Osteoblast (primary cell): ENCODE measurements at places on chromosomes 11 and 22. TPM values are rescaled to one million over a fixed set of nuclear protein-coding genes. Genes with fewer than 3 reads are reported as not detected.

GRCh38 chr11:10567446-10567845 lies 1.0 kb downstream of the LYVE1 start:
- no peak for DNase-seq

DNA sequence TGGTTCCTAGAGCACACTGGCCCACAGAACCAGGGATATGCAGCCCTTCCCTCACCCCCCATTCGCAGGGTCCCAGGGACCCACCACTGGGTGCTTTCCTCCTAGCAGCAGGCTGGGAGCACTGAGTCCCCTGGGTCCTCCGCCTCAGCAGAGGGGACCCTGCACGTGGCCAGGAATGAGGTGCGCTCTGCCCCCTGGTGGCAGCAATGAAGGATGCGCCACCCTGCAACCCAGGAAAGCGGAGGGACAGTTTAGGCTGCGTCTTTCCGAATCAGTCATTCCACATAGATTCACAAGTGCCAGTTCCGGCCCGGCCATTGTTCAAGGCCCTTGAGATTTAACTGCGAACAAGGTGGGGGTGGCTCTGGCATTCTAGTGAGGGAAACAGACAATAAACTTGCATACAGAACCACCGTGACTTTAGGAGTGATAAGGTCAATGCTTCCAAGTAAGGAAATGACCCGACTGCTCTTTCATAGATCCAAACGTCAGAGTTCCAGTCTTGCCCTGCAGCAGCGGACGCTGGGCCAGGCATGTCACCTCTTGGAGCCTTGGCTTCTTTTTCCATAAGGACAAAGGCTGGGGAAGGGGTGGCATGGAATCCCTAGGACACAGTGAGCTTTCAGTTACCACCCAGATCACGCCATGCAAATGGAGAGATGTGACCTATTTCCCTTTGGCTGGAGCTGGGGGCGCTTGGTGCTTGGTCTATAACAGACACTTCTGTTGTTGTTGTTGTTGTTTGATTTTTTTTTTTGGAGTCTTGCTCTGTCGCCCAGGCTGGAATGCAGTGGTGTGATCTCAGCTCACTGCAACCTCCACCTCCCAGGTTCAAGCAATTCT lies 7.7 kb downstream of the RIN1 start:
- DNase-seq: peak; percentile 97

GRCh38 chr11:16195651-16196050 lies 160.7 kb downstream of the SOX6 start:
- peak; percentile 47 for DNase-seq

GRCh38 chr11:116175707-116176106 lies 597.1 kb downstream of the BUD13 start:
- DNase-seq: no peak

- DNase-seq: no peak
Measured at GRCh38 chr22:35985371-35985770, 43.3 kb downstream of the RBFOX2 start.

GRCh38 chr22:31340360-31340759 lies 5.8 kb downstream of the PATZ1 start:
- DNase-seq: peak; percentile 37

GRCh38 chr11:18393581-18394274 lies 635 bp upstream of the LDHA start:
- peak; percentile 61 for DNase-seq

DNA sequence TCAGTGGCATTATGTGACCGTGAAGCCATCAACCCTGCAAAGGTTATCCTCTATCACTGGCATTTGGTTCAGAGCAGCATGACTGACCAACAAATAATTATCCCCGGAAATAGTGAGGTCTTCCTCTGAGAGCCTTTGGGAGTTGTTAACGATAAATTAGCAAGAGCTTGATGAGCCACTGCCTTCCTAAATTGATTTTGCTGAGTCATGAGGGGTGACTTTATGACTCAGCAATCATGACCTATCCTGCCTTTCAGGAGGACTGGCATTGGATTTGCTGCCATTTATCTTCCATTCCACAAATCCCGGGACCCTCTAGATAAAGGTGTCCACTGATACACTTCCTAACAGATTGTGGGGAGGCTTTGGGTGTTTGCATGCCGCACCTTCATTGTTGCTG lies 80.8 kb upstream of the MTNR1B start:
- DNase-seq: no peak

- no peak for DNase-seq
Measured at GRCh38 chr11:112294688-112295340, 34.2 kb upstream of the PLET1 start.

DNA sequence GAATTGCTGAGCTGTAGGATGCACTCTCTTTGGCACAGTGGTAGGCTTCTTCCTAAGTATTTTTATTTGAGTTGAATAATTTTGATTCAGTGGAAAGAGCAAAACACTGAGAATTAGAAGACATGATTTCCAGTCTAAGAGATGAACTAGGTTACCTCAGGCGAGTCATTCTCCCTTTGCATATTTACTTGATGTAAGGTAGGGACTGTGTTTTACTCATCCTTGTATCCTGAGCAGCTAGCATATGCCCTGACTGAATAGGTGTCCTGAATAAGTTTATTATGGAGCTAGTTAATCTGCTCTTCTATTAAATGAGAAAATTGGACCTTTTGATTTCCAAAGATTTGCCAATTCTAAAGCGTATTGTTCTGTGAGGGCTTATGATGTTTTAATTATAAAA lies 50.7 kb downstream of the STIM1 start:
- DNase-seq: no peak

GRCh38 chr11:62912268-62912667 lies 8.9 kb downstream of the CHRM1 start:
- no peak for DNase-seq

- no peak for DNase-seq
Measured at GRCh38 chr11:86663761-86664160, 8.7 kb downstream of the ME3 start.

GRCh38 chr22:39384750-39385480 lies 14.7 kb upstream of the TAB1 start:
- peak; percentile 80 for DNase-seq

DNA sequence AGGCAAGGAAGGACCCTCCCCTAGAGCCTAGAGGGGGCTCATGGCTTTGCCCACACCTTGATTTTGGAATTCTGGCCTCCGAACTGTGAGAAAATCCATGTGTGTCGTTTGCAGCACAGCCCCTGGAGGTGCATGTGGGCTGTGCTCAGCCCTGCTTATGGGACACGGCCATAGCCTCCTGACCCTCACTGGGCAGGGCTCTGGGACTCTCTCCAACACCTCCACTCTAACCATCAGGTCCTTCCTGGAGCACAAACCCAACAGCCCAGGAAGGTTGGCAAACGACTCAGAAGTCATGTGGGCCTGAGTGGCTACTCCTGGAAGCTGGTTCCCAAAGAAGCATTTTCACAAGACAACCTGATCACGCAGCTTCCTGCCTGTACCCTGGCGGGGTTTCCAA lies 144.1 kb downstream of the CTTN start:
- DNase-seq: peak; percentile 39

DNA sequence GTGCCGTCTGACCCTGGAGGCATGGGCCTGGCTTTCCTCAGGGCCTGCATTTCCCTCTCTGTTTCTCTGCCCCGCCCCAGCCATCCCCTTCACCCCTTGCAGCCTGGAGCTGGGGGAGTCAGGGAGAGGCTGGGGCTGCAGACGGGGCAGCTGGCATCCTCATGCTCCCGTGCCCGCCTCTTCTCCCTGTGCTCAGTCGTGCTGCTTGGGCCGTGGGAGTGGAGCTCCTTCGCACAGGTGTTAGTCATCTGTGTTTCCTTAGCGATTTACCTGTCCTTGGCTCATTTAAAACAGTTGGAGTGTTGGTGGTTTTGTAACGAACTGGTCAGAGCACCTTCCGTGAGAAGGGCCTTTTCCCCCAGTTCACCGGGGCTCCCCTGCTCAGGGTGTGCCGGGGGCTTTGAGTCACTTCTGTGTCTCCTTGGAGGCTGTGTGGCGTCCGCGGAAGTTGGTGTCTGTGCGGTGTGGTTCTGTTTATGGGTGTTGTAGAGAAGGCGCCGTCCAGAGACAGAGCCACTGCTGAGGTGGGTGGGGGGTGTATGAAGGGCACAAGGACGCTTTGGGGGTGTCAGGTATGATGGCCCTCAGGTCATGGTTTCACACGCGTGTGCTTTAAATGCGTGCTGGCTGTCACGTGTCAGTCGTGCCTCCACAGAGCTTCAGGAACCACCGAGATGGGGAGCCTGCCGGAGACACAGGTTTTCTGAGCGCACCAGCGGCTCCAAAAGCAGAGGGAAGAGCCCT lies 19.5 kb downstream of the BRSK2 start:
- DNase-seq: no peak

- DNase-seq: peak; percentile 62
Measured at GRCh38 chr22:44968736-44969135, 41.1 kb downstream of the PHF21B start.

DNA sequence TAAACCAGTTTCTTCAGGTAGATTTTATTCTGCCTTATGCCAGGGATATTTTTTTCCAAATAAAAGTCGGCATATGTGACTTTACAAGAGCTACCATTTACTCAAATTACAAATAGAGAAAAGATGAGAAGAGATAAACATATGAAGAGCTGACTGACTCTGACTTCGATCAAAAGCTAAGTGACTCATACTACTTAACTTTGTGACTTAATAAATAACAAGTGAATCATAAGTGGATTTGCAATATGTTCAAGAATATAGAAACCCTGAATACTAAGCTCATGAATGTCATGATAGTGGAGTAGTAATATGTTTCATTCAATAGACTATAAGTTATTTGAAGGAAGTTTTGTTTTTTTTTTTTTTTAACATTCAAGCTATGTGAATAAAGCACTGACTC lies 130.5 kb upstream of the ANO3 start:
- DNase-seq: no peak

DNA sequence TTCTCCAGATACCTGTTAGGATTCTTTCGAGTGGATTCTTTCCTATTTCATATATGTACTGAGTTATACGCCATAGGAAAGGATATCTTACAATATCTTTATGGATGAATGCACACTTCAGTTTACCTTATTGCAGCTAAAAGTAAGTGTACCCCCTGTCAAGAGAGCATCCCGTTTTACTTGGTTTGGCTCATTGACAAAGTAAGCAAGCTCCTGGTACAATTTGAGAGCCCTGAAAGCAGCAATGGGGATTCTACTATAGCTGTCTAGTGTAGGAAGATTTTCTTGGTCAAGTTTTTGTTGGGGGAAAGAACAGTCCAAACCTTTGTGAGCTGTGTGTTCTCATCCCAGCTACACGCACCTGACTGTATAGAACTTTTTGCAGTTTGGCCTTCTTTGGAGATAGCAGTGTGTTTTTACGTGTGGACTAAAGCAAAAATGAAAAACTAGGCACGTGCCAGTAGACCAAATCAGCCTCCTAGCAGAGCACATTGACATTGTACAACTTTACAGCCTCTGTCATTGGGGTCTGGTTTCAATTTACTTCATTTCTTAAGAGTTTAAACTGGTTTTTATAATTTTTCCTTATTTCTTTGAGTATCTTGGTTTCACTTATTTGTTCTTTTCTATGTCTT lies 44.0 kb downstream of the PPP6R3 start:
- no peak for DNase-seq

DNA sequence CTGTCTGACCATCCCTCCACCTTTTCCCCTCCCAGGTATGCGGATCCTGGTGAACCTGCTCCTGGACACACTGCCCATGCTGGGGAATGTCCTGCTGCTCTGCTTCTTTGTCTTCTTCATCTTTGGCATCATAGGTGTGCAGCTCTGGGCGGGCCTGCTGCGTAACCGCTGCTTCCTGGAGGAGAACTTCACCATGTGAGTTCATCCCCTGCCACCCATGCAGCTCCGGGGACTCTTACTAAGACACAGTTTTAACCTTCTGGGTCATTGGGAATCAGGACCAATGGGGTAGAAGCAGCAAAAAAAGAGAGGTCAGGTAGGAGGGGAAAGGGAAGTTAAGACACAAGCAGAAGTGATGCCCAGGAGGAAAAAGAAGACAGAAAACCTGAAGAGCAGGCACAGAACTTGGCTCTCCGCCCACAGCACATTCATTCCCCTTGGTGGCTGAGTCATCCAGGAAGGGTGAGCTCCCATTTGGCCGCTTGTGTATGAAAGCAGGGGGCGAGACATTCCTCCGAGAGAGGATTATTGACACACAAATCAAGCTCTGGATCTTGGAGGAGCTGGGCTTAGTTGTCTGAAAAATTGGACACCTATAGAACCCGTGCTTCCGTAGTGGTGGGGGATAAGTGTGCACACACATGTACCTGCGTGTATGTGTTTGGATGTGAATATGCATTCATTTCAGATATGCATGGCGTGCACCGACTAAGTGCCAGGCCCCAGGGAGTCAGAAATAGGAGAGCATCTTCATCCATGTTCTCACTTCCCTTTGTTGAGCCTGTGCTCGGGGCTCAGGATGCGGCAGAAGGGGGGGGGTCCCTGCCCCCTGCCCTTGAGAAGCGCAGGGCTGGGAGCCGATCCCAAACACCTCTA lies 64.2 kb downstream of the CACNA1I start:
- peak; percentile 98 for DNase-seq

DNA sequence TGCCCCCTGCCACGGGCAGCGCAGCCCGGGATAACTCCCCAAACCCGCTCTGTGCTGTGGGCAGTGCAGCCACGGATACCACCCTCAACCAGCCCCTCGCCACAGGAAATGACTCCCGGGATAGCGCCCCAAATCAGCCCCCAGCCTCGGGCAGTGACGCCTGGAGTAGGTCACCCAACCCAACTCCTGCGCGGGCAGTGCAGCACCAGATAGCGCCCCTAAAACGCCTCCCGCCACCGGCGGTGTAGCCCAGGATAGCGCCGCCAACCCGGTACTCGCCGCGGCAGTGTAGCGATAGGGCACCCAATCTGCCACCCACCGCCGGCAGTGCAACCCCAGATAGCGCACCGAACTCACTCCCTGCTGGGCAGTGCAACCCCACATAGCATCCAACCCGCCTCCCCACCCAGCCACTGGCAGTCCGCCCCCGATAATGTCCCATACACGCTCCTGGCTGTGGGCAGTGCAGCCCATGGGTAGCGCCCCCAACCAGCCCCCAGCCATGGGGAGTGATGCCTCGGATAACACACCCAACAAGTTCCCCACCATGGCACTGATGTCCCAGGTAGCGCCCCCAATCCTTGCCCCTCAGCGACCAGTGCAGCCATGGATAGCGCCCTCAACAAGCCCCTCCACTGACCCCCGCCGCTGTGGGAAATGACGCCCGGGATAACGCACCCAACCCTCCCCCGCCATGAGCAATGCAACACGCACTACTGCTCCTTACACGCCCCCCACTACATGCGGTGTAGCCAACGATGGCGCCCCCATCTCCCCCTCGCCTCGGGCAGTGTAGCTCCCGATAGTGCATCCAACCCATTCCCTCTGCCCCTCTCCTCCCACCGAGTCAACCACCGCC lies 1.5 kb downstream of the RFPL2 start:
- peak; percentile 51 for DNase-seq

DNA sequence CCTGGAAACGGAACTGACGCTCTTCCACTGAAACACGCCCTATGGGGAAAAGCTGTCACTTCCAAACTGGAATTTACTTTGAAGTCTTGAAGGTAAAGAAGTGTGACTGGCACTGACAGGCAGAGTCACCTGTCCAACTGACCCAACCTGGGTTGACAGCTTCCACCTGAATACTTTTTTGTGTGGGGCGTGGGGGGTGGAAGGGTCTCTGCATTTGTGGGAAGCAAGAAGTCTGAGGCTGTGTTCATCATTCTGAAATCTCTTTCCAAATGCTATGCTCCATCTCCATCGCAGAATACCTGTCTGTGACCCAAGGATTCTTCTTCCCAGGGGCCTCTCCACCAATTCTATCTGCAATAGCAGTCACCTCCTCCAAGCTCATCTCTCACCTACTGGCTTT lies 7.8 kb downstream of the IFT27 start:
- DNase-seq: no peak

The BET1L gene
- total RNA-seq: 24.6 and 25.6 TPM in 2 replicates

The YAP1 gene
- total RNA-seq: 156 and 174 TPM in 2 replicates

The ACR gene
- 1.4 TPM in 1 of 2 replicates, not detected in the other for total RNA-seq

The OR51B4 gene
- not detected in 2 replicates for total RNA-seq

The MS4A6A gene
- total RNA-seq: under 0.01 TPM in 1 of 2 replicates, not detected in the other
